Hematopoietic multipotent progenitor cell treated with erythropoietin and hydrocortisone succinate and interleukin-3 and kit ligand, for 6 days (in vitro differentiated cells): ENCODE measurements at places on chromosomes 5 and 9.

DNA sequence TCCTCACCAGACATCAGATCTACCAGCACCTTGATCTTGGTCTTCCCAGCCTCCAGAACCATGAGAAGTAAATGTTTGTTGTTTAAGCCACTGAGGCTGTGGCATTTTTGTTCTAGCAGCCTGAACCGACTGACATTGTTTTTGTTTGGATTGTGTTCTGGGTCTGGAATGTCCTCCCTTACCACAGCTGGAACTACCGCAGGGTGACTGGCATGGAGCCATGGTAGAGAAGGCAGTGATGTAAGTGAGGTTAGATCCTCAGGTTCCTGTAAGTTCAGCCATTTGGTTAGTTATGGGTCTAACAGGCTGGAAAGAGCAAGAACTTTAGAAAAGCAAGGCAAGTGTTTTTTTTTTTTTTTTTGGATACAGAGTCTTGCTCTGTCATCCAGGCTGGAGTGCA lies 209.3 kb downstream of the DAB2IP start:
- no peak for DNase-seq

- DNase-seq, result no peak
These were observed 16.1 kb upstream of the PHYKPL start for GRCh38 chr5:178248750-178249149.

DNA sequence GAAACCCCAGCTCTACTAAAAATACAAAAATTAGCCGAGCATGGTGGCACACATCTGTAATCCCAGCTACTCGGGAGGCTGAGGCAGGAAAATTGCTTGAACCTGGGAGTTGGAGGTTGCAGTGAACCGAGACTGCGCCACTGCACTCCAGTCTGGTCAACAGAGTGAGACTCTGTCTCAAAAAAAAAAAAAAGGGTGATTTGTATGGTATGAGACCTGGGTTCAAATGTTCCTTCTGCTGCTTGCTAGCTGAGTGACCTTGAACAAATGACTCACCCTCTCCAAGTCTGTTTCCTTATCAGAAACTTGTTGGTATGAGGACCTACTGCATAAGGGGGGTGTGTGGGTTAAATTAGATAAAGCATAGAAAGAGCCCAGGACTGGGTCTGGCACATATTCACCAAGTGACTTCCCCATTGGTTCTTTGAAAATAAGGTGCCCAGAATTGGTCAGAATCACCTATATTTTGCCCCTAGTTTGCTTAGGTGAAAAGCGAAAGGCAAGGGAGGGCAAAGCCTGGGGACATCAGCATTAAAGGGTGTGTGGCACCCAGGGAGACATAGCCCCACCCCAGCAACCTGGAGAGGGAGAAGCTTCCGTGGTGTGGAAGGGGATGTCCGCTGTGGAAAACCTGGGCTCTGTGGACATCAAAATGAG lies 9.9 kb downstream of the SLC25A25 start:
- DNase-seq, result peak; percentile 92

GRCh38 chr5:67887748-67888161 lies 327.8 kb upstream of the PIK3R1 start:
- DNase-seq, result peak; percentile 68

- no peak for DNase-seq
These were observed 258.2 kb downstream of the MCTP1 start for GRCh38 chr5:95026718-95027117.

DNA sequence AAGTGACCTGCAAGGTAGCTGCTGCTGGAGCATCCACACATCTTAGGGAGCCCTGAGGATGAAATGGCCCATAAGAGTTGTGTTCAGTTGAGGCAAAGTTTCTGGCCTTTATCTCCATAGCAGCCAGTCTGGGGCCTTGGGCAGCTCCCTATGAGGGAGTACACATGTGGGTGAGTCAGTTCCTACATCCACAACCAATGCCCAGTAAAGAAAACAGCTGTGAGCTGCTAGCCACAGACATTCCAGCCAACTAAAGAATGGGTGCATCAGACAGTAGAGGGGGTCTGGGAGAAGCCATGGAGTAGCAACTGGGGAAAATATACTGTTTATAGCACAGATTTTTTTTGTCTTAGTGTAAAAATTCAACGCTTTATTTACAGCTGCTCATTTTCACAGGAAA lies 720.7 kb downstream of the TLE1 start:
- DNase-seq, result no peak

GRCh38 chr9:32879335-32879734 lies 96.0 kb downstream of the TMEM215 start:
- DNase-seq, result no peak
